ENCODE measurements at places on chromosomes 6 and 20.

DNA sequence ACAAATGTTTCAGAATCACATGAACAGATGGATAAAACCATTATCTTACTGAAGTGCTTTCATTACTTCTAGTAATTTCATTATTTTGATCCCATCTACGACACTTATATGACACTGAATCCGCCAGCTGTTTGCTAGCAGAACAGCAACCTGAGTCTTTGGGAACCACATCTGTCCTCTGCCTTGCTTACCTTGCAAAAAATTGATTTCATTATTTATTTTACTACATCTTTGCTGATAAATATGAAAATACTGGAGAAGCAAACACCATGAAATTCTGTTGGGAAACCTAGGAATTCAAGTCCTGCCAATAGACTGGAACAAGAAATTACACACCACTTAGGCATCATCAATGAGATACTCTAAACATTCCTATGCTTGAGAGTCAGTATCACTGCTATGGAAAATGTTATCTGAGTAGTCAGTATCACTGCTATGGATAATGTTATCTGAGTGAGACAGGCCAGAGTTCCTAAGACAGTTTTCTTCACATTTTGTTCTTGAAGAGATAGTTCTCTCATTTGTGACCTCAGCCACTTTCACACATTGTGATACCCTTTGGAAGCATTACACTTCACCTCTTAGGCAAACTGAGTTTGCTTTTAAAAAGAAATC lies 91.9 kb downstream of the PDE10A start:
- no peak for DNase-seq

- DNase-seq, result no peak
These were observed 87.5 kb upstream of the TOP1 start for GRCh38 chr20:40941133-40941610.

- no peak for DNase-seq
These were observed 119.6 kb upstream of the RNF24 start for GRCh38 chr20:4134861-4135379.

DNA sequence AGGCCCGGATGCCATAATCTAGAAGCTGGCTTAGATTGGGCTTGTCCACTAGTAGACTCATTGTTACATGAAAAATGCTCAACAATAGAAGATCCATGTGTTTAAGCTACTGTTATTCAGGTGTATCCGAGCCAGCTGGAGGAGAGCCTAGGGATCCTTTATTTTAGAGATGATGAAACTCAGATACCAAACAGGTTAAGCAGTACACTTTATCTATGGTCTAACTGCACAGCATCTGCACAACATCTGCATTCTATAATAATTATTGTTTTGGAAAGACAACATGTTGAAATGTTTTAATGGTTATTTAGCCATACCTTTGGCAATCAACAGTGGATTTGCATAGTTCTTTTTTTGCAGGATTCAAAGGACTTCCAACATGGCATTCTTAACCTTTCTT lies 134.1 kb downstream of the RFPL4B start:
- DNase-seq, result no peak

DNA sequence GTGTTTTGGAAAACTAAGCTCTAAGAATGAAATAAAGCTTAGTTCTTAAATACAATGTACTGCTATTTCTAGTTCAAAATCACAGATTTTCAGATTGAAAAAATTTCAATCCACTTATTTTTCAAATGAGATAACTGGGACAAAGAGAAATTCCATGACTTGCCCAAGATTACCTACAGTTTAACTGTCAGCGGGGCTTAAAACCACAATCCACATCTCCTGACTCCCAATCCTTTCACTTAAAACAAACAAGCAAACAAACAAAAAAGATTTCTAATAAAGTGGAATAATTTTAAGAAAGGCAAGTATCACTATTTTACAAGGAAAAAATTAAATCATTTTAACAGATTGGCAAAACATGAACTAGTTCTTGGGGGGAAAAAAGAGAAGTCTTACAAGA lies 4.2 kb downstream of the PHIP start:
- DNase-seq, result no peak

DNA sequence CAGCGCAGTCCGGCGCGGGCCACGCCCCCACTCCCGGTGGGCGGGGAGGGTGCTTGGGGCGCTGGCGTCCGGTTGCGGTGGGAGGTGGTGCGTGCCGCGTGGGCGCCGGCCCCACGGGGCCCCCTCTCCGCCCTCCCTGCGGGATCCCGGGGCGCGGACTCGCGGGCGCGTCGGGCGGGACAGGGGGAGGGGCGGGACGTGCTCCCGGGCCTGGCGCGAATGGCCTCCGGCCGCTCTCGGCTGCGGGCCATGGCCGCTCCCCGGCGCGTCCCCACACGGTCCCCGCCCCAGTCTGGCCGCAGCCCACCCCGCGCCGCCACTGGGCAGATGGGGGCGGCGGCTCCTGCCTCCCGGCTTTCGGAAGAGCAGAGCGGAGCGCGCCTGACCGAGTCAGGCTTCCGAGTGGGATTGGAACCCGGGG lies 771 bp upstream of the PPP1R3G start:
- no peak for DNase-seq

DNA sequence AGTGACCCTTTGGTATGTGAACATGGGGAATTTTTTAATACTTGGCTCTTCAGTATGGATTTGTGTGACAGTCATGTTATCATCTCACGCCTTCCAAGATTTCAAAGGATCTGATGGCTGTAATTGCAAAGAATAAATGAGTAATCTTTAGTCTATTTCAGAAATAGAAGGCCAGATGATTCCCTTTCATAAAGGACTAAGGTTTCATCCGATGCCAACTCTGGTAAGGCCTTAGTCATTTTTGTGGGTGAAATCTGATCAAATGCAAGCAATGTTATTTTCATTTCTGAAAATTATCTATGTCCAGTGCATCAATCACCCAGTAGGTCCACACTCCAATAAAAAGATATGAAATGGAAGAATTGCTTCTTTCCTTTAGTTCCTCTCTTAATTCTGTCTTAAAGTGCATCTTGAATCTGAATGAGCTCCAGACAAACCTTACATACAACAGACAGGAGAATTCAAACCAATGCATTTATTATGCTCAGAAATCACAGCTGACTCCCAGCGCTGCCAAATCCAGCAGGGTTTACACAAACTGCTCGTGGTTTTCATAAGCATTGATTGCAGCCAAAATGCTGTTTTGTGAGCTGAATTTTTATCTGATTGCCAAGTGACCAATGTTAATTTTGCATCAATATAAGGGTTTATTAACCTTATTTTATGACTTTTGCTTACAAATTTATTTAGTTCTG lies 565.2 kb upstream of the MARCKS start:
- no peak for DNase-seq

Data from activated naive CD8-positive, alpha-beta T cell treated with anti-CD3 and anti-CD28 coated beads for 36 hours (primary cell).